ENCODE measurements at places on chromosomes 16 and 17. TPM values are rescaled to one million over a fixed set of nuclear protein-coding genes. Genes with fewer than 3 reads are reported as not detected.

- H3K27ac ChIP-seq = no peak overlapping the region
- H3K4me1 ChIP-seq = no peaks in the 10 kb centered on the region
Observed at GRCh38 chr17:49890077-49890821, 42.4 kb upstream of the TAC4 start.

GRCh38 chr17:41702712-41703111 is 9.4 kb upstream of the GAST start:
- H3K4me1 ChIP-seq = no peaks in the 10 kb centered on the region
- DNase-seq = no peak
- no peak overlapping the region for H3K27ac ChIP-seq
- no peaks in the 10 kb centered on the region for H3K27me3 ChIP-seq
- no peaks in the 10 kb centered on the region for H3K36me3 ChIP-seq
- no peak overlapping the region for H3K4me3 ChIP-seq

GRCh38 chr16:24156777-24157176 is 99.4 kb upstream of the CACNG3 start:
- DNase-seq = no peak
- H3K4me3 ChIP-seq = no peak overlapping the region
- no peaks in the 10 kb centered on the region for H3K4me1 ChIP-seq
- no peak overlapping the region for H3K27ac ChIP-seq
- H3K27me3 ChIP-seq = no peaks in the 10 kb centered on the region

DNA sequence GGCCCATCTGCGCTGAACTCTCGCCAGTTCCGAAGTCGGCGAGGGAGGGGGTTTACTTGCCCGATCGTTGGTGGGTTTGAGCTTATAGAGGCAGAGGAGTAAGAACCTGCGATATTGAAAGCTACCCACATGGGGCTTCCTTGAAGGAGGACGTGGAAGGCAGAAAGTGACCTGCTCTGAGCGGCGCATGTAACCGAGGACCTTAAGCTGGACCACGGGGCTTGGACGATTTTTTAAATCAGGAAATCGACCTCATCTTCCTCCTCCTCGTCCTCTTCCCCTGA is 2.0 kb downstream of the PRAC2 start:
- H3K27me3 ChIP-seq = peaks cover 35% of the 10 kb centered on the region
- H3K36me3 ChIP-seq = no peaks in the 10 kb centered on the region
- no peak overlapping the region for H3K27ac ChIP-seq
- H3K4me1 ChIP-seq = peaks cover 5% of the 10 kb centered on the region
- no peak overlapping the region for H3K4me3 ChIP-seq
- DNase-seq = no peak

GRCh38 chr17:50794361-50794760 is 27.0 kb upstream of the ANKRD40CL start:
- H3K27ac ChIP-seq = no peak overlapping the region
- H3K36me3 ChIP-seq = no peaks in the 10 kb centered on the region
- no peak overlapping the region for H3K4me3 ChIP-seq
- no peaks in the 10 kb centered on the region for H3K4me1 ChIP-seq
- no peak for DNase-seq
- H3K27me3 ChIP-seq = no peaks in the 10 kb centered on the region

GRCh38 chr17:28324781-28325180 is 5.8 kb downstream of the TMEM97 start:
- H3K4me3 ChIP-seq = no peak overlapping the region
- peak overlapping the region; percentile 57 for H3K27ac ChIP-seq
- H3K4me1 ChIP-seq = peaks cover 55% of the 10 kb centered on the region
- DNase-seq = no peak
- H3K27me3 ChIP-seq = no peaks in the 10 kb centered on the region
- H3K36me3 ChIP-seq = no peaks in the 10 kb centered on the region

The KRTAP2-1 gene
- polyA plus RNA-seq = not detected
